ENCODE measurements at places on chromosomes 3 and 15. TPM values are rescaled to one million over a fixed set of nuclear protein-coding genes. Genes with fewer than 3 reads are reported as not detected.

The VWA5B2 gene
- 0.05 TPM for total RNA-seq

The DENND6A gene
- total RNA-seq = 10.9 TPM

The CLRN1 gene
- not detected for total RNA-seq

The SCAMP5 gene
- 0.83 TPM for total RNA-seq

The SGO1 gene
- 1.9 TPM for total RNA-seq

The B3GNT5 gene
- total RNA-seq = 8.2 TPM

The NR1I2 gene
- total RNA-seq = not detected

The TMEM207 gene
- not detected for total RNA-seq

The FSIP1 gene
- 0.25 TPM for total RNA-seq

The MTHFS gene
- 8.0 TPM for total RNA-seq

The TM4SF4 gene
- total RNA-seq = not detected

The NXPE3 gene
- 25.3 TPM for total RNA-seq

The GUCA1C gene
- not detected for total RNA-seq

The TPRG1 gene
- 0.93 TPM for total RNA-seq

The THSD4 gene
- total RNA-seq = 3.2 TPM

The IL5RA gene
- total RNA-seq = not detected

The CPNE9 gene
- total RNA-seq = not detected

The SLC28A1 gene
- not detected for total RNA-seq

The SOX2 gene
- not detected for total RNA-seq
